ENCODE measurements at places on chromosomes 3 and 15. TPM values are rescaled to one million over a fixed set of nuclear protein-coding genes. Genes with fewer than 3 reads are reported as not detected.

Gene CCR3
- not detected for total RNA-seq

Gene LRRC28
- 10.2 TPM for total RNA-seq

Gene TMOD2
- total RNA-seq: 3.5 TPM

Gene RLBP1
- not detected for total RNA-seq

Gene CDCP1
- total RNA-seq: 5.1 TPM

Gene SCG3
- total RNA-seq: not detected

Gene GUCA1C
- total RNA-seq: not detected

Gene IQCH
- 1.2 TPM for total RNA-seq

Gene BOC
- total RNA-seq: 0.09 TPM

Gene CTSH
- 1.0 TPM for total RNA-seq

Gene CHRNA5
- total RNA-seq: 2.6 TPM

Gene INSYN1
- total RNA-seq: 0.56 TPM

Gene DNAH12
- under 0.01 TPM for total RNA-seq

Gene AKAP13
- total RNA-seq: 74.4 TPM
